ENCODE measurements at places on chromosomes 5 and 9. TPM values are rescaled to one million over a fixed set of nuclear protein-coding genes. Genes with fewer than 3 reads are reported as not detected.

Gene STPG3
- not detected for total RNA-seq

GRCh38 chr5:168590666-168591065 lies 11.5 kb upstream of the PANK3 start:
- H3K4me1 ChIP-seq, result no peaks in the 10 kb centered on the region
- no peak for DNase-seq
- H3K4me3 ChIP-seq, result no peak overlapping the region
- H3K36me3 ChIP-seq, result no peaks in the 10 kb centered on the region

GRCh38 chr5:81601919-81602318 lies 149.0 kb downstream of the SSBP2 start:
- H3K4me1 ChIP-seq, result no peaks in the 10 kb centered on the region
- H3K4me3 ChIP-seq, result no peak overlapping the region
- no peak overlapping the region for H3K27ac ChIP-seq

DNA sequence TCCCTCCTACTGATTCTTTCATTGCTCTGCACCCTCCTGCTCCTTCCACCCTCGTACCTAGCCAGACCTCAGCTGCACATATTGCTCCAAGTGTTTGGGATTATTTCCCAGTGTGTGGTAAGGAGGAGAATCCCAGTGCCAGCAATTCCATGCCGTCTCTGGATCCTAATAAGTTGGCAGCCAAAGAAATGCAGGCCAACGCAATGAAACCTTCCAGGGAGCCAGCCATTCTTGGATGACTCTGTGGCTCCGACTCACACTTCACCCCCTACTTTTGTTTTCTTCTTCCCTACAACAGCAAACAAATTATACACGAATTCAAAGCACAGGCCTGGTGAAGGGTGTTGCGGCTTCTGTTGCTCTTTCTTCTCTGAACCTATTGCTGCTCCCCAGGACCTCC lies 82.5 kb upstream of the SLC1A3 start:
- no peak for DNase-seq
- H3K4me3 ChIP-seq, result no peak overlapping the region
- H3K27ac ChIP-seq, result no peak overlapping the region
- no peaks in the 10 kb centered on the region for H3K36me3 ChIP-seq
- H3K27me3 ChIP-seq, result no peaks in the 10 kb centered on the region
- no peaks in the 10 kb centered on the region for H3K4me1 ChIP-seq

DNA sequence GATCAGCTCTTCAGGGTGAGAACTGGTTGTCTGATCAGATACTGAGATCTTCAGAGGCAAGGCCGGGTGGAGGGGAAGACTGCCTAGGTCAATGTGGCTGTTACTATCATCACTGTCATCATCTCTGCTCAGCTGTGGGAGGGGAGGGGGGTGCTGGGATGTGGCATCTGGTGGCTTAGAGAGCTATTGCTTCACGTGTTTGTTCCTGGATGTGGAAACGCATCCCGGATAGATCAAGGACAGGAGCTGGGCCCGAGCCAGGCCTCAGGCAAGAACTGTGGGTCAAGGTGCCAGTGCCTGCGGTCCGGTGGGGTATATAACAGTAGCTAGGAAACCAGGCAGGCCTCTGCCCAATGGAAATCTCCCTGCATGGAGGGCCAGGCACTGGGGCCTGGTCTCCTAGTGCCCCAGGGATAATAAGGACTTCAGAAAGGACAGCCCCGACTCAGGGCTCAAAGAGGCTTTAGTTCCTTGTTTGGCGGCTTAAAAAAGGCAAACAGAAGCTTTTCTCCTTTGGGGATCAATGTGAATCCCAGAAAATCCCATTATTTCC lies 30.3 kb upstream of the TIFAB start:
- H3K4me3 ChIP-seq, result no peak overlapping the region
- no peaks in the 10 kb centered on the region for H3K36me3 ChIP-seq
- H3K27me3 ChIP-seq, result no peaks in the 10 kb centered on the region
- no peaks in the 10 kb centered on the region for H3K4me1 ChIP-seq

Gene PLEKHG4B
- under 0.01 TPM for total RNA-seq

Gene NR2F1
- 55.0 TPM for total RNA-seq

- no peak for DNase-seq
- no peaks in the 10 kb centered on the region for H3K4me1 ChIP-seq
- H3K4me3 ChIP-seq, result no peak overlapping the region
These were observed 23.5 kb upstream of the TMEM174 start for GRCh38 chr5:73149540-73149939.

Gene CDH6
- 23.4 TPM for total RNA-seq

- DNase-seq, result no peak
- no peak overlapping the region for H3K27ac ChIP-seq
These were observed 78.8 kb upstream of the TNFAIP8 start for GRCh38 chr5:119276978-119277377.

Gene ANKRD55
- total RNA-seq, result not detected

DNA sequence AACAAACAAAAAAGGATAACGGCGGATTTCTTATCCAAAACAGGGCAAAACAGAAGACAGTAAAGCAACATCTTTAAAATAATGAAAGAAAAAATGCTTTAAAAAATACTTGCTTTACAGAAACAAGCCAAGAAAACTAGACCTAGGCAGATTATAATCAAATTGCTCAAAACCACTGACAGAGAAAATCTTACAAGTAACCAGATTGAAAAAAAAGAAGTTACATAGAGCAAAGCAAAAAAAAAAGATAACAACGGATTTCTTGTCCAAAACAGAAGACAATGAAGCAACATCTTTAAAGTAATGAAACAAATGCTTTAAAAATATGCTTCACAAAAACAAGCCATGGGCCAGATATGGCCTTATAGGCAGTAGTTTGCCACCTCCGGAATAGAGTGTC lies 51.1 kb downstream of the RICTOR start:
- H3K36me3 ChIP-seq, result no peaks in the 10 kb centered on the region
- no peak overlapping the region for H3K27ac ChIP-seq
- no peak for DNase-seq
- no peaks in the 10 kb centered on the region for H3K27me3 ChIP-seq
- no peak overlapping the region for H3K4me3 ChIP-seq

DNA sequence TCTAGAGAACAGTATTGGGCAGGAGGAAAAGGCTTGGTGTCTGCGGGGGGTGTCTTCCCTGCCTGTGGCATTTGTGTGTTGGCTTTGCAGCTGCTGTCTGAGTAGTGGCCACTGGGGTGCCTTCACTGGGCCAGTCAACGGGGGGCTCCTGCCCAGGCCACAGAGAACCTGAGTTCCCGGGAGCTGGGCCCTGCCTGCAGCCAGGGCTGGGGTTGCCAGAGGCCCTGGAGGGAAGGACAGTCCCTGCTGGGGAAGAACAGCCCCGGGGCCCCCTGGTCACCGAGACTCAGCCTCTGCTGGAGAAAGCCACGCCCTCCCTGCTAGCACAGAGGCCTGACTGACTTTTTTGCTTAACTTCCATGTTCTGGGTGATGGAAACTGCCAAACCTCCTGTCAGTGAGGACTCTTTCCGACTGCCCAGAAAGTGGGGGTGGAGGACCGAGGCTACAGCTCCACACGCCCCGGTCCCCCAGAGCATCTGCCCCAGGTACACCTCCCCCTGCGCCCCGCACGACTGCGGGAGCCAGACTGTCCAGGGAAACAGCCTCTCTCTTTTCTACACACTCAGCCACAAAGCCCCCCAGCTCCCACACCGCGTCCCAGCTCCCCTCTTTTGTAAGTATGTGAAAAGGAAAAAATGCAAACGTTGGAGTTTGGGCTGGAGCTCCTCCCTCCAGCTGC lies 133.4 kb downstream of the DAB2IP start:
- H3K4me3 ChIP-seq, result no peak overlapping the region
- no peaks in the 10 kb centered on the region for H3K27me3 ChIP-seq

GRCh38 chr5:9947944-9948343 lies 301.7 kb downstream of the ATPSCKMT start:
- no peak for DNase-seq
- no peak overlapping the region for H3K4me3 ChIP-seq
- H3K36me3 ChIP-seq, result no peaks in the 10 kb centered on the region

GRCh38 chr9:88013035-88013434 lies 38.7 kb upstream of the CDK20 start:
- H3K36me3 ChIP-seq, result no peaks in the 10 kb centered on the region
- no peak overlapping the region for H3K27ac ChIP-seq
- H3K4me1 ChIP-seq, result no peaks in the 10 kb centered on the region
- no peaks in the 10 kb centered on the region for H3K27me3 ChIP-seq
- DNase-seq, result no peak

GRCh38 chr5:154273028-154273617 lies 82.6 kb downstream of the GALNT10 start:
- no peak overlapping the region for H3K4me3 ChIP-seq
- no peak overlapping the region for H3K27ac ChIP-seq
- peaks cover 5% of the 10 kb centered on the region for H3K4me1 ChIP-seq
- no peaks in the 10 kb centered on the region for H3K36me3 ChIP-seq
- H3K27me3 ChIP-seq, result no peaks in the 10 kb centered on the region
- no peak for DNase-seq
